CD4-positive, alpha-beta T cell treated with Interleukin-15 for 4 hours (primary cell): ENCODE measurements at places on chromosomes 6 and 20.

DNA sequence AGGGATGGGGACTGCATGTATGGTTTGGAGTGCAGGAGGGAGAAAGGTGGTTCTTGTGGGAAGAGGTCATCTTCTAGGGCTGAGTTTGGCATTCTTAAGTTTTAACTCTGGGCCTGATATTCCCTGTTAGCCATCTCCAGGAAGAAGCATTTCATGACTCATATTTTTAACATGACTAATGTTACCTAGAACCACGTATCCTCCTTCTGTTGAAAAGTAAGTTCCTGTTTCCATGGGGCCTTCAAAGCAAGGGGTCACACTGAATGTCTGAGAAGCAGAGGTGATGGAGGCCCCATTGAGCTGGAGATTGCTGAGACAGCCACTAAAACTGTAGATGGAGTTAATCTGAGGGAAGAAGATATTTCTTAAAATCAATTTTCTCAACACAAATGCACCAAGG is 30.2 kb downstream of the FAM229B start:
- no peak for DNase-seq

GRCh38 chr6:15366879-15367278 is 121.0 kb downstream of the JARID2 start:
- no peak for DNase-seq

DNA sequence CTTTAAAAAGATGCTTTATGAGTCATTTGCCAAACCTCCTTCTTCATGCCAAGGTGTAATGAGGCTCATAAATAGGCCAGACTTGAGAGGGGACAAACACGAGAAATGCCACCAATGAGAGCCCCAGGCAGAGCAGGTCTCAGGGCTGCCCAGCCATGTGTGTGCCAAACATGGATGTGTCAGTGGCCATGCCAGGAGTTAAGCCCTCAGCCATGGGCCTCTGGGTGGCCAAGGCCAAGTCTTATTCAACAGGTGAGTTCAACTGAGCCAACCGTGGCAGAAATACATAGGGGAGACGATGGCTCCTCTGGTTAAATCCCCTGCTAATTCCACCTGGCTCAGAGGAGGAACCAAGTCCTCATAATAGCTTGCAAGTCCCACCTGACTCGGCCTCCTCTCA is 358.8 kb downstream of the PREX1 start:
- DNase-seq: no peak

DNA sequence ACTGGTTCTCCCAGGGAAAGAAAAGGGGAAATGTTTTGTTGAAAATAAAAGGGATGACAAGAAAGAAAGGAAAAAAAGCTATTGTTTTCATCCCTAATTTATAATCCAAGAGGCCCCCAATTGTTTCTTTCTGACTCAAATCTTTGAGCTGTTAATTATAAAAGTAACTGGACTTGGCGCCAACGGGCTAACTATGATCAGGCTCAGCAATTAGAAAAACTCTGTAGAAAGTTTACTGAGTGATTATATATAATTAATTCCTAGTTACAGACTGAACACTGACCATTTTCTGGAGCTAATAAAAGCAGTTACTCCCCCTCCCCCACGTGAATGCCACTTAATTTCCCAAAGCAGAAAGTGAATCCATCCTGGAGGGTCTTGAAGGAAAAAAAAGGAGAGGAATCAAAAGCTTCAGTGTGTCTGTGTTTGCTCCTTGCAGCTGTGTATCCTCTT is 3.2 kb downstream of the ZMYND8 start:
- DNase-seq: no peak

GRCh38 chr6:105380634-105381033 is 22.2 kb downstream of the PREP start:
- DNase-seq: no peak
